ENCODE measurements at places on chromosomes 1 and 21.
A peak's percentile ranks its signal among the peaks of the same experiment; 100 is the strongest.

DNA sequence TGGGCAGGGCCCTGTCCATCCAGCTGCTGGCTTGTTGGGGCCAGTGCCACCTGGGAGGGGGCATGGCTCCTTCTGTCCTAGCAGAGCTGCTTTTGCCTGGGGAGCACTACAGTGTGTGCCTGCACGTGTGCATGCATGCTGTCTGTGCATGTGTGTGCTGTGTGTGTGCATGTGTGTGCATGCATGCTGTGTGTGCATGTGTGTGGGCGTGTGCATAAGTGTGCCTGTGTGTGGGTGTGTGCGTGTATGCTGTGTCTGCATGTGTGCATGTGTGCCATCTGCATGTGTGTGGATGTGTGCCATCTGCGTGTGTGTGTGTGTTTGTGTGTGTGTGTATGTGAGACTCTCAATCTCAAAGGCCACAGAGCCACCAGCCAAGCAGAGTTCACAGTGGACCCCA, 8.3 kb upstream of the PRKCZ start:
- DNase-seq, result no peak

- peak; percentile 39 for DNase-seq
These were observed 13.7 kb downstream of the RHEX start for GRCh38 chr1:206066479-206067171.

GRCh38 chr1:169348383-169349036, 19.1 kb downstream of the NME7 start:
- peak; percentile 26 for DNase-seq

DNA sequence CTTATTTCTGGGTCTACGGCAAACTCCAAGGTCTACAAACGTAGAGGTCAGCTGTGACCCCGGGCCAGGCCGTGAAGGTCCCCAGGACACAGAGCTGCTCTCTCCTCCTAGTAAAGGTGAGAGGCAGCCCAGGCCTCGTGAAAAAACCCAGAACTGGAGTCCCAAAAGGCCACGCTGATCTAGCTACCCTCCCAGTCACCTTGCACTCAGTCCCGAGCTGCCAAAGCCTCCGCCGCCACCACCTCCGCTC, 125 bp downstream of the ATP5PF start:
- no peak for DNase-seq

DNA sequence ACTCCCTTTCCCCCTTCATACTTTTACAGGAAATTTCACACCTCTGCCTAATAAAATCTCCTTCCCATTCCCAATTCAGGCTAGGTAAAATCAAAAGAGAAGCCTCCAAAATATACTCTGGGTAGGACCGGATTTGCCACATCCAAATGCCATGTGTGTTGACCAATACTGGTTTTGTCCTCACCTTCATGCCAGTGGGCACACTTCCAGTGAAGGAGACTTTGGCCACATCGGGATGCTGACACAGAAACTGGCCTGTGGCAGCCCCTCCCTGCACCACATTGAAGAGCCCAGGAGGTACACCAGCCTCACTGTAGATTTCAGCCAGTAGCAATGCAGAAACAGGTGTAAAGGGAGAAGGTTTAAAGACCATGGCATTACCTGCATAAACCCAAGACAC, 18.1 kb downstream of the ALDH9A1 start:
- DNase-seq, result no peak

- DNase-seq, result no peak
These were observed 16.0 kb downstream of the SLC26A9 start for GRCh38 chr1:205927247-205927646.

- DNase-seq, result peak; percentile 52
These were observed 39.5 kb downstream of the TOR3A start for GRCh38 chr1:179121159-179121938.

DNA sequence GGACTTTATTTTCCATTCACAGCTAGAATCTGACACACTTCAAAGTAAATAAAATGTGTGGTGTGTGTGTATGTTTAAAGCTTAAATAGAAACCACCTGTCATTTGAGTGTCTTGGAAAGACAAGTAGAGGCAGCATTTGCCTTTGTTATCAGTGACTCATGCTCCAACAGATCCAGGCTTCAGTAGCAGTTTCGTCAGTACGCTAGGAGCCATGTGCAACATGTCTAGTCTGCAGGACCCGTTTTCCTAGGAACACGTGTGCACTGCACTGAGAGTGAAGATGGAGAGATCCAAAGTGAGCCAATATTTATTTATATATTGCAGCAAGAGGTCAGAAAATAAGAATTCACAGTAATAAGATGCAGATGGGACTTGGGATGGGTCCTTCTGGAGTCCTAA, 41.8 kb downstream of the SGIP1 start:
- no peak for DNase-seq

DNA sequence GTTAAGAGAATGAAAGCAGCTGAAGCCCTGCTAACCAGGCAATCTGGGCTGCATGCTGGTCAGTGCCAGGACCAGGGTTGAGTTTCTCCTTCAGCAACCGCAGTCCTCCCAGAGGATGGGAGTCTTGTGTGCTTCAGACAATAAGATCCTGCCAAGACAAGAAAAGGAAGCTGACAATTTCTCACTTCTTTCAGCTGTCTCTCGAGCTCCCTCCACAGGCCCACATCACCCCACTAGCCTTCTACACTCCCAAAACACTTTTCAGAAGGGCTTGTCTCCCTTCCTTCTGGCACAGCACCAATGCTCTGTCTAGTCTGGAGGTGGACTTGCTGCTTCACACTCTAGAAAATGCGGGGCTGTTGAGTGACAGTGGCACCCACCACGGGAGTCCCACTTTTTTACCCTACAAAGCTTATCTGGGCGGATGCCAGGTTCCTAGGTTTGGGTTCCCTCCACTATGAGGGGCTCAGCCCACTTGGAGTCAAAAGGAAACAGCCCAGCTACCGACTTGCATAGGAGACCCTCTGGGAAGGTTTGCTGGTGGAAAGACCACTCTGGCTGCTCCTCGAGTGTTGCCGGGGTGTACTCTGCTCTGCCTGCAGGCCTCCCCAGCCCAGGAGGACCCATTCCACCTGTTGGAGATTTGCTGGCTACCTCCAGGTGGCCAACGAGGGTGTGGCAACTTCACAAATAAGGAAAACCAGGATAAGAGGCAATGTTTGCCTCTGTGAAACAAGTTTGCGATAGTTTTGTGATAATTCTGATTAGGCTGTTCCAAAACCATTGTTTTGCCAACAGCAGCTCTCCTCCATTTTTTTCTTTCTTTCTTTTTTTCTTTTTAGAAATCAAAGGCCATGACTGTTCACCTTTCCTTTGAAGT, 68.9 kb downstream of the TENT5C start:
- peak; percentile 76 for DNase-seq

GRCh38 chr1:156080241-156080862, 1.9 kb downstream of the MEX3A start:
- DNase-seq, result no peak

GRCh38 chr1:6517435-6517851, 26.0 kb upstream of the PLEKHG5 start:
- DNase-seq, result no peak

- no peak for DNase-seq
These were observed 6.6 kb downstream of the SCAF4 start for GRCh38 chr21:31725202-31725839.

- no peak for DNase-seq
These were observed 103.2 kb downstream of the EBNA1BP2 start for GRCh38 chr1:43068911-43069310.

DNA sequence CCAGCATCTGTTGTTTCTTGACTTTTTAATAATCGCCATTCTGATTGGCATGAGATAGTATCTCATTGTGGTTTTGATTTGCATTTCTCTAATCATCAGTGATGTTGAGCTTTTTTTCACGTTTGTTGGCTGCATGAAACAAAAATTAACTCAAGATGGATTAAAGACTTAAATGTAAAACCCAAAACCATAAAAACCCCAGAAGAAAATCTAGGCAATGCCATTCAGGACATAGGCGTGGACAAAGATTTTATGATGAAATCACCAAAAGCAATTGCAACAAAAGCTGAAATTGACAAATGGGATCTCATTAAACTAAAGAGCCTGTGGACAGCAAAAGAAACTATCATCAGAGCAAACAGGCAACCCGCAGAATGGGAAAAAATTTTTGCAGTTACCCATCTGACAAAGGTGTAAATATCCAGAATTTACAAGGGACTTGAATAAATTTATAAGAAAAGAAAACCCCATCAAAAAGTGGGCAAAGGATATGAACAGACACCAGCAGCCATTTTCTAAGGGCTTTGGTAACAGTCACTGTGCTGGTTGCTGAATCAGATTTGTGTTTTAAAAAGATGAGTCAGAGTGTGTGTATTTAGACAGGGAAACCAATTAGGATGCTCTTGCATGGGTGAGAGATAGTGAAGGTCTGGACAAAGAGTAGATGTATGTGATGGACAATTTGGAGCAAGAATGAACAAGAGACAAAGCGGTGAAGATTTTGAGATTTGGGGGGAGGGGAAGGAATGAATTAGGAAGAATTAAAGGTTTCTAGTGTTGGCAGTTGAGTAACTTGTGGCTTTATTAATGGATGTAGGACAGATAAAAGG, 110.7 kb downstream of the RYR2 start:
- no peak for DNase-seq

DNA sequence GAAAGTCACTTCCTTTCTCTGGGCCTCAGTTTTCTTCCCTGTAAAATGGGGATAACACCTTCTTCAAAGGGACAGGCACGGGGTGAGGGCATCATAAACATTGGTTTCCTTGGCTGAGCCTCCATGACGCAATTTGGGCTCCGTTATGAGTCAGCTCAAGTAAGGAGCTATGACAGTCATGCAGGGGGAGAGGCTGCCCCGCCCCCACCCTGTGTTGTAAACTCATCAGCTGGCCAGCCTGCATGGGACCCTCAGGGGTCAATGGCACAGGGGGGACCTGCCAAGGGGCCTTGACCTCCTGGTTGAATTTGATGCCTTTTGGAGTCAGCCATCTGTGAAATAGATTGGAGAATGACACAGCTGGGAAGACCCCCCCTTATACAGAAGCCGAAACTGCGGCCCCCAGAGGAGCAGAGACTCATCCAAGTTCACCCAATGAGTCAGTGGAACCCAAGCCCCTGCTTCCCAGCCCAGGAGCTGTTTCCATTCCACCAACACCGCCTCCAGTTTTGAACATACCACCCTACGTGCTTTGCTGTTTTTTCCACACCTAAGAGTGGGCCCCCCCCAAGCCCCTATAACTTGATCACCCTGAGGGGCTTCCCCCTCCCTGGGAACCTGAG, 36.8 kb upstream of the RUNX3 start:
- DNase-seq, result peak; percentile 84

GRCh38 chr1:233587196-233587595, 26.7 kb upstream of the KCNK1 start:
- DNase-seq, result no peak

DNA sequence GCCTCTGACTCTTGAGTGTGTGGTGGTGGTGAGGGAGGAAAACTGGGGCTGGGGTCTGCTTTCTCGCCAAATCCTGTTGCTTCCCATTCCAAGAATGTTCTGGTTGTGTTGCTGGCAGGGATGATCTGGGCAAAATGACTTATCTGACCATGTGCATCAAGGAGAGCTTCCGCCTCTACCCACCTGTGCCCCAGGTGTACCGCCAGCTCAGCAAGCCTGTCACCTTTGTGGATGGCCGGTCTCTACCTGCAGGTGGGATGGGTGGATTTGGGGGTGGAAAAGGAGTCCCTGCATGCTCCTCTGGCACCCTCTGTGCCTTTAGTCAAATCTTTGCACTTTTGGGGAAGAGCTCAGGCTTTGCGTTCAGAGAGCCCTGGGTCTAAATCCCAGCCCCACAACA, 18.1 kb downstream of the CYP4B1 start:
- DNase-seq, result no peak

GRCh38 chr1:175839779-175840669, 96.6 kb upstream of the TNR start:
- DNase-seq, result no peak

DNA sequence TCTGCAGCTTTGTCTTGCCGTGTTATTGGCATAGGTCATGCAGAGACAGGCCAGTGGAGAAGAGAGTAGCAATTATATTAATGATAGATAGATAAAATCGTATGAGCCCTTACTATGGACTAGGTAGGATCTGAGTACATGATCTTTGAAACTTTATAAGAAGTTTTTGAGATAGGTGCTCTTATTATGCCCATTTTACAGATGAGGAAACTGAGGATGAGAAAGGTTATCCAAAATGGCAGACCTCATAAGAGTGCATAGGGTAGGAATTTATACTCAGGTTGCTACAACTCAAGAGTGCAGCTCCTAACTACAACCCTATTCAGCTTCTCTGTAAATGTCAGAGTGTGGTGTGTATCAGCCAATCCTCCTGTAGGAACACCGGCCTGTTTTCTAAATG, 89.6 kb downstream of the SLC35F3 start:
- DNase-seq, result no peak

- DNase-seq, result no peak
These were observed 54.3 kb upstream of the EPHA8 start for GRCh38 chr1:22508991-22509390.

DNA sequence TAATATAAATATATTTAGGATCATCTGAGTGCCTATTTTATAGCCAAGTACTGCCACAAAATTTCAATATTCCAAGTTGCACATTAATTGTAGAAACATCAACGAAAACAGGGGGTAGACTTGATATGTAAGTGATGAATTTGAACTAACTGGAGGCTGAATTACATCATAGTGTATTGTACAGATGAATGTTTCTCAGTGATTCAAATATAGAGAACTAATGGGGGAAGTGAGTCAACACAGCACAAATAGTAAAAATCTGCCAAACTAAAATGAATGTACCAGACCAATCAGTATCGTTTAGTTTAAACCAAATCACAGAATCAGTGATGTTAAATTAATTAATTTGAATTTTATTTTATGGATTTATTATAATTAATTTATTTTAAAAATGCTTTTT, 42.8 kb downstream of the RTCA start:
- DNase-seq, result no peak

DNA sequence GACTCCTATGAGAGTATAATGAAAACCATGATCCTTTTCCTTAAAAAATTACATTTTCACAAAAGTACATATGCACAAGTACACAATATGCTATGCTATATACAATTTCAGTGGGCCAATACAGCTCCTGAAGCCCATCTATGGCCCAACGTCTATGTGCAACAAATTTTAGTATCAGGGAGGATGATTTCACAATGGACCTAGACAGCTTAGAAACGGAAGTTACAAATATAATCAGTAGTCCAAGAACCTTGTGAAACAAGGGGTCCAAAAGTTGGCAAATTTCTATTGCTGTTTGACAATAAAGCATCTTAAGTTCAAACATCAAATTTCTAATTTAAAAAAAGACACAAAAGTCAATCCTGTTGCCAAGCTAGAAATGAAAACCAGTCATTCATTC, 87.0 kb downstream of the DPYD start:
- no peak for DNase-seq

- no peak for DNase-seq
These were observed 220.0 kb downstream of the FGGY start for GRCh38 chr1:59516881-59517280.

GRCh38 chr1:169899519-169900217, 6.0 kb upstream of the SCYL3 start:
- DNase-seq, result no peak

DNA sequence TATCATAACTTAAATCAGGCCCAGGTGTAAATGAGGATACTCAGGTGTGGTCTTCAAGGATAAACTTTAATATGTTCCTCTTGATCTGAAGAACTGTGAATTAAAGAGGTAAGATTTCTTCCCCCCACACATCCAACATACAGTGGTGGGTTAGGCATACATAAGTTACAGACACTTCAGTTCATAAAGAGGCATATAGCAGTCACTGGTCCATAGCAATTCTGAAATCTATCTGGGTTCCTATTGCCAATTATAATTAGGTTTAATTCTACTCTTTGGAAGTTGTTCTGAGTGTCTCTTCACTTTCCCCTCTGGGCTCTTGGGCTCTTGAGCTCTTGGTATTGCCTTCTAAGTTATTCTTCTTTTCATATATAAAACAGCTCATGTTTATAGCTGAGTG, 32.5 kb upstream of the TSPAN2 start:
- DNase-seq, result no peak
